ENCODE measurements at places on chromosomes 7 and 10.

GRCh38 chr10:115818012-115818411 is 455.0 kb downstream of the GFRA1 start:
- DNase-seq = no peak

DNA sequence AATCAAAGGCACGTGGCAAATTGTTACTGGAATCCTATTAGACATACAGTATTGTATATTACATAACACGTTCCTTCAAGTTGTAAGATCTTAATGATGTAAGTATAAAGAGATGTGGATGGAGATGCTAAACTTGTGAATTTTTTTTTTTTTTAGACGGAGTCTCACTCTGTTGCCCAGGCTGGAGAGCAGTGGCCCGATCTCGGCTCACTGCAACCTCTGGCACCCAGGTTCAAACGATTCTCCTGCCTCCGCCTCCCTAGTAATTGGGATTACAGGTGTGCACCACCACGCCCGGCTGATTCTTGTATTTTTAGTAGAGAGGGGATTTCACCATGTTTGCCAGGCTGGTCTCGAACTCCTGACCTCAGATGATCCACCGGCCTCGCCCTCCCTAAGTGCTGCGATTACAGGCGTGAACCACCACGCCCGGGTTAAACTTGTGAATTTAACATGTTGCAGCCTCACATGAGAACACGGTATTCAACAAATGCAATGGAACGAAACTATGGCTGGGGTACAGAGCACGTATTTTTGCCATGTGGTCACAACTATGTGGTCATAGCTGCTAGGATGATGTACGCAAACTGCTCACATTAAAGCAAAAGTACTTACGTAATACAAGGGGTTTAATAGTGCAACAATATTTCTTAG is 818 bp upstream of the SUPV3L1 start:
- no peak for DNase-seq

DNA sequence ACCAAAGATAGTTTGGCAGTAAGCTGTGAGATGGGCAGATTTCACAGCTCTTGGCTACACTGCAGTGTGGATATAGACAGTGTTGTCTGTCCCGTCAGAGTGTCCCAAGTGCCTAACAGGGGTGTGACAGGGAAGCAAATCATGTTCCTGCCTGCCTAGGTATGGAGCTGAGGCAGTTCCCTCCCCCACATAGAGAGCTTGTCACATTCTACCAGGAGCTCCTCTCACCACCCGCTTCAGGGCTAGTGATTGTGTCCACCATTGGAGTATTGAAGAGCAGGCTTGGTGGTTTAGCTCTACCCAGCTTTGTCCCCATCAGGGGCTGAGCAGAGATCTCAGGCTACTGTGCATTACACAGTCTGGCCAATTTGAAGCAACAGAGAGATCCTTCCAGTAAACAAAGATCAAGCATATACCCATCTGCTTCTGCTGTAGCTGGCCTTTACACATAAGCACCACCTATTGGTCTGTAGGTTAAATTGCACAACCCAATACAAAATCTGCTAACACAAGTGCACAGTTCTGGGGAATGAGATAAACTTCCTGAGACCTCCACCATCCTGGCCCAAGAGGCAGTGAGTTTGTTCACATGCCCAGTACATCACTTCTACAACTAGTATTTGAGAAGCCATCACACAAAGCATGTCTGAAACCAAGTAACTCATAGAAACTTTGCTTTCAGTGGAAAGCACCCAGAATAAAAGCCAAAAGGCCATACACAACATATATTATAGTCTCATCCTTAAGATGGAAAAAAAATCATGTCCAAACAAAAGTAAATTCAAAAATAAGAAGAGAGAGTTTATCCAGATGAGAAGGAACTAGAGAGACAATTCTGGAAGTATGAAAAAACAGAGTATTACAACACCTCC is 67.3 kb downstream of the GLCCI1 start:
- DNase-seq = peak; percentile 46

- DNase-seq = peak; percentile 66
These were observed 97.9 kb downstream of the WDR11 start for GRCh38 chr10:120948889-120949608.

DNA sequence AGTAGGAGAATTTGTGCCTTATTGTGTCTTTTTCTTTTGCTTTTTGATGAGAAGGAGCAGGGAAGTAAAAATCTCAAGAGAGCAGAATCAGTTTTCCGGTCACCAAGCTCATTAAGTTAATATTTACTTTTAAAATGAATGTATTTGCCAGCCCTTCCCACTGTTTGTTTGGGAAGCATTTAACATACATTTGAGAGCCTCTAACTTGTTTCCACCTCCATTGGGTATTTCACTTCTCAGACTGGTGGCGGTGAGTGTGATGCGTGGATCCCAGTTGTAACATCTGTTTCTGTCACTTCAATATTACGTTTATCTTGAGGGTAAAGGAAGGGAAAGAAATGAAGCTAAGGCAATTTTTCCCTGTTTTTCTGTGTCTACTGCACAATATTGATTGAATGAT is 22.8 kb downstream of the CDK14 start:
- no peak for DNase-seq

DNA sequence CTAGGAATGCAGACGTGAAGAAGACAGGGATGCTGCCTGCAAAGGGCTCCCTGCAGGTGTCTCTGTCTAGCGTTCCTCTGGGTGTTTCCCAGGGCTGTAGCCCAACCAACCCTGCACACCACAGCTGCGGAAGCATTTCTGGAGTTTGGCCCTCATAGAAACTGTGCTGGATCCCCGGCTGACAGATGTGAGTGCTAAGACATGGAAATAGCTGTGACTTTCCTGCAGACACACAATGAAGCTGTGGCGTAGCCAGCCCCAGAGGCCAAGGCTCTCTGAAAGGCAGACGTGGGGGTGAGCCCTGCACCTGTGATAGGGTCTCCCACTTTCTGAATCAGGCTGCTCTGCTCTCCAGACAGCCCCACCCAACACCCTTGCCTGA is 44.8 kb downstream of the ADCYAP1R1 start:
- DNase-seq = no peak

DNA sequence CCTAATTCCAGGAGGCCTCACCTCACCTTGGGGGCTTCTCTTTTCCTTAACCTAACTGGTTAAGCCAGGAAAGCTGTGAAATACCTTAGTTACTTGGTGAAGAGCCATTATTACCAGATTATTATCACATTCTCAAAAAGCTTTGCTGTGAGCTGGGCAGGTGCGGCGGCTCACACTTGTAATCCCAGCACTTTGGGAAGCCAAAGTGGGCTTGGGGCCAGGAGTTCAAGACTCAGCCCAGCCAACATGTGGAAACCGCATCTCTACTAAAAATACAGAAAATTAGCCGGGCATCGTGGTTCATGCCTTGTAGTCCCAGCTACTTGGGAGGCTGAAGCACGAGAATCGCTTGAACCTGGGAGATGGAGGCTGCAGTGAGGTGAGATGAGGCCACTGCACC is 102.4 kb upstream of the KLF6 start:
- DNase-seq = no peak

DNA sequence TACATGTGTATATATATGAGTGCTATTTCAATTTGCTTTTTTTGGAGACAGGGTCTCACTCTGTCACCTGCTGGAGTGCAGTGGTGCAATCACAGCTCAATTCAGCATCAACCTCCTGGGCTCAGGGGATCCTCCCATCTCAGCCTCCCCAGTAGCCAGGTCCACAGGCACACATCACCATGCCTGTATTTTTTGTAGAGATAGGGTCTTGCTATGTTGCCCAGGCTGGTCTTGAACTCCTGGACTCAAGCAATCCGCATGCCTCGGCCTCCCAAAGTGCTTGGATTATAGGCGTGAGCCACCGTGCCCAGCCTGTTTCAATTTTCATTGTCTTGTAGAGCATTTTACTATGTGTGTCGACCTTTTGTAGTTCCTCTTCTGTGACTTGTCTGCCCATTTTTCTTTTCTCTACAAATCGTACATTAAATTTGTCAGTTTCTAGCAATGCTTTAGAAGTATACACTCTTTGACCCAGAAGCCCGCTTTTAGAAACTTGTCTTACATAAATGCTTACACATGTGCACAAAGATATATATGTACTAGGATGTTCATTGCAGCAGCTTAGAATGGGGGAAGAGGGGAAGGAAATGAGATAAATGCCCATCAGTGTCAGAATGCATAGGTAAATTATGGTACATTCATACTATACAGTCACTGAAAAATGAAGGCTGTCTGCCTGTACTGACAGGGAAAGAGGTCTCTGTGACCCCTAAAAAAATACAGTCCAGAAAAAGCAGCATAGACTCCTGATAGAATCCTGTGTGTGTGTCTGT is 12.2 kb upstream of the RFC2 start:
- no peak for DNase-seq

- no peak for DNase-seq
These were observed 207.4 kb downstream of the DIP2C start for GRCh38 chr10:482051-482501.

- DNase-seq = no peak
These were observed 165.4 kb upstream of the LRGUK start for GRCh38 chr7:133961724-133962123.

- DNase-seq = peak; percentile 26
These were observed 439 bp downstream of the RBP4 start for GRCh38 chr10:93600446-93601145.

DNA sequence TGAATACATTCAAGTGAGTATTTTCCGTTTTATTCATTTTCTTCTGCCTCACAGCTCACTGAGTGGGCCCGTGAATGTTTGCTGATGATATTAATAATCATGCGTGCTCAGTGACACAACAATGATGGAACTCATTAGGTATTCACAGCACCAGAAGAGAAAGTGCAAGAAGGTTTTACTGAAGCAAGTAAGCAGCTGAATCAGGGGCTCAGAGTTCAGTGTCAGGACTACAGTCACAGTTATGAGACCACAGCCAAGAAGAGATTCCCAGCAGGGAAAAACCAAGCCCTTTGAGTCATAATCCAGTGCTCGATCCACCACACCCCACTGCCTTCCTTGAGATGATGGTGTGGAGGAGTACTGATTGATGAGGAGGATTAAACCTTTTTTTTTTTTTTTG is 247.4 kb downstream of the KIAA1217 start:
- no peak for DNase-seq

All from endothelial cell of umbilical vein (primary cell).